ENCODE measurements at places on chromosomes 7 and 10. TPM values are rescaled to one million over a fixed set of nuclear protein-coding genes. Genes with fewer than 3 reads are reported as not detected.

Gene NKX2-3
- total RNA-seq, result not detected

Gene CLDN12
- 1.4 TPM for total RNA-seq

Gene CPA2
- not detected for total RNA-seq

Gene ACSM6
- not detected for total RNA-seq

Gene ZNF746
- total RNA-seq, result 28.4 TPM

Gene PILRA
- total RNA-seq, result 4.6 TPM

DNA sequence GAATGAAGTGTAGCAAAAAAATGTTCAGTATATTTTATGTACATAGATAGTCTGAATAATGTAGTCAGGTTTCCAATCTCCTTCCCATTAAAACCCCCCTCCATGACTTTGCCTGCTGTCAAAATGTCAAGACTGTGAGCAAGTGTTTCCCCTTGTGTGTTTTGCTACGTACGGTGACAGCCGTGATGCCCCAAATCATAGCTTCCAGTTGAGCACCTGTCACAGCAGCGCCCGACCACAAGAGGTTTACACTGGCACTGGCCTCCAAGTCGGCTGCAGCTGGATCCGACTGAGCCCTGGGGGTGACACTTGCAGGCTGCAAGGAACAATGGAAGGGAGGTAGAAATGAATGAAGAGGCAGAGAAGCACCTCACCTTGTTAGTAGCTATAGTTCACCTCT lies 62.3 kb downstream of the LAMB4 start:
- no peaks in the 10 kb centered on the region for H3K4me1 ChIP-seq
- no peaks in the 10 kb centered on the region for H3K27me3 ChIP-seq
- DNase-seq, result no peak

GRCh38 chr10:62726142-62726541 lies 78.4 kb upstream of the ADO start:
- DNase-seq, result no peak
- H3K27me3 ChIP-seq, result no peaks in the 10 kb centered on the region
- no peak overlapping the region for H3K27ac ChIP-seq
- no peak overlapping the region for H3K4me3 ChIP-seq
- no peaks in the 10 kb centered on the region for H3K36me3 ChIP-seq
- peaks cover 6% of the 10 kb centered on the region for H3K4me1 ChIP-seq

GRCh38 chr10:93139059-93139655 lies 65.5 kb downstream of the CYP26A1 start:
- DNase-seq, result no peak
- no peaks in the 10 kb centered on the region for H3K36me3 ChIP-seq
- no peaks in the 10 kb centered on the region for H3K27me3 ChIP-seq
- no peak overlapping the region for H3K4me3 ChIP-seq

DNA sequence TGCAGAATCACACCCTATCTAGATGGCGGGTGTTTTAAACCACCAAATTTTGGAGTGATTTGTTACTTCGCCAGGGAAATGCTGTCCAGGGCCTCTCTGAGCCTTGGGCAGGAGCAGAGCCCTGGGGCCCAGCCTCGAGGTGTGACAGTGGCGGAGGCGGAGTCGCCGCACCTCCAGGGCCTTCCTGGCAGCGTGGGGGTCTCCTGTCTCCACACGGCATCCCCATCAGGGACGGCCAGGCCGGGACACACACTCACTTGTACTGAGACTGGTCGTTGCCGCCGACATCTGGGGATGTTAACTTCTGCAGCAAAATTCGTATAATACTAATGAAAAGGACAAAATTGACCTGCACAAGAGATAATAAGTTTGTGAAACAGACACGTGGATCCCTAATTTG lies 110.7 kb downstream of the VIPR2 start:
- no peak overlapping the region for H3K27ac ChIP-seq
- no peak for DNase-seq
- H3K4me3 ChIP-seq, result no peak overlapping the region
- peaks cover 14% of the 10 kb centered on the region for H3K27me3 ChIP-seq
- no peaks in the 10 kb centered on the region for H3K36me3 ChIP-seq

GRCh38 chr7:76122516-76123239 lies 74.8 kb downstream of the MDH2 start:
- H3K27me3 ChIP-seq, result no peaks in the 10 kb centered on the region
- no peaks in the 10 kb centered on the region for H3K36me3 ChIP-seq
- DNase-seq, result no peak
- H3K27ac ChIP-seq, result no peak overlapping the region
- H3K4me3 ChIP-seq, result no peak overlapping the region

DNA sequence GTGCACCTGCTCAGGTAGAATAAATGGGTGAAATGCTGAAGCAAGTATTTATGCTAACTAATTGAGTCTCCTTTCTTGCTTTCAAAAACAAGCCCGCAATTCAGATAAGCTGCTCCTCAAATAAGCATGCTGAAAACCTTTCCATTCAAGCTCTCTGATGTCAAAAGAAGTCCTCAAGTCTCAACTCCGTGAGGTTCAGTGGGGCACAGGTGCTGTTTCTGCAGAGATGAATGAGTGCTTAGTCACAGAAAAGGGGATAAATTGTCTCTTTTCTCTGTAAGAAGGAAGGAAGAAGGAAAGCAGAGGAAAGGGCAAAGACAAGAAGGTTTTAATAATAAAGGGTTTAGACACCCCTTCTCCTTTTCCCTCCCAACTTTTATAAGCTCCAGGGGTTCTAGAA lies 229.8 kb upstream of the NPY start:
- no peaks in the 10 kb centered on the region for H3K4me1 ChIP-seq
- DNase-seq, result no peak
- H3K27me3 ChIP-seq, result peaks cover 4% of the 10 kb centered on the region
- H3K27ac ChIP-seq, result no peak overlapping the region

- H3K27me3 ChIP-seq, result no peaks in the 10 kb centered on the region
- DNase-seq, result no peak
- H3K27ac ChIP-seq, result no peak overlapping the region
- H3K4me3 ChIP-seq, result no peak overlapping the region
- no peaks in the 10 kb centered on the region for H3K4me1 ChIP-seq
These were observed 194.7 kb downstream of the GALNT17 start for GRCh38 chr7:71326595-71326994.

DNA sequence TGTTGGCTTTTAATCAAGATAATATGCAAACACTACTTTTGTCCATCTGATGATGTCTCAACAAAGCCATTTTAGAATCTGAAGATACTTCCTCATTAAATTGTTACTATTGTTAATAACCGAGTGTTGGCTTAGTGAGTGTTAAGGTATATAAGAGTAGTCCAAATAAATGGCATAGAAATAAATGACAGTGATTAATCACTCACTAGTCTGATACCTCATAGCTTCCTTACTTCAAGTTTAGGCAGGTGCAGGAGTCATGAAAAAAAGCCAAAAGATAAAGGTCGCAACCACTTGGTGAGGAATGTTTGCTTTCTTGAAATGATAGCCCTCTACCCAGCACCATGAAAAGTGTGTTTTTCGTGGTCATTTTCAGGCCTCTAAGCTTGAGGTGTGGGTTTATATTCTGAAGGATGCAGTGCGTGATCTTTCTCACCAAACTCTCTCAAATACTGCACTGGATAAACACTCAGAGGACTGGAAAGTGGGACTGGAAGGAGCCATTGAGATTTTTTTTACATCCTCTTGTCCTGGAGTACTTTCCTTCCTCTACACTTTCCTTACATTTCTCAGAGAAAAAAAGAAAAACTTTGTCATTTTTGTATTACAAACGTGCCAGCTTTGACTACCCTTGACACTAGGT lies 138.1 kb downstream of the KIAA1217 start:
- no peaks in the 10 kb centered on the region for H3K27me3 ChIP-seq
- no peaks in the 10 kb centered on the region for H3K36me3 ChIP-seq
- no peak overlapping the region for H3K27ac ChIP-seq
- H3K4me1 ChIP-seq, result no peaks in the 10 kb centered on the region
- DNase-seq, result no peak

DNA sequence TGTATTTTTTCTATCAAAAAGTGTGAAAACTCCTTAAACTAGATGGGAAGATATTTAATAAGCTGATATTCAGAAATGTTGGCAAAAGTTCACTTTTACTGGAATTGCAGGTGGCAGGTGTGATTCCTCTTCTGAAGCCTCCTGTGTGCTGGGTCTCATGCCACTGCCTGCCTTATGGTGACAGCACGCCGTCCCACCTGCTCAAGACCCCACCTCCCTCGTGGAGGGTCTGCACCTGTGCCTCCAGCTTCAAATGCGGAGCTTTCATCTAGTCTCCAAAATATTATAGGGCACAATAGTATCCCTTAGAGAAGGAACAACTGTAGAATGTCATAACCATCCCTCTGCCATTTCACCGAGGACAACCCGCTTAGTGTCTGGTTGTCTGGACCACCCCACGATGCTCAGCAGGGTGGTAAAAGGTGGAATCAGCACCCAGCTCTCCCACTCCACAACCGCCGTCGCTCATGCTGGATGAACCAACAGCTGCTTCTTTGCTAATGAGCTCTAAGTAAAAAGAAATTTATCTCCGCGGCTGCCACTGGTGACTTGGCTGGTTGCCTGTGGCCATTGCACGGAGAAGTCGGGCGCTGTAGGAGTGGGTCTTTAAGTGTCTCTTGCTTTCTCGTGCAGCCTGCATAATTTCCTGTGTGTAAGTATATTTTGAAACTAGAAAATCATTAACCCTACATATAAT lies 119.3 kb upstream of the TCERG1L start:
- H3K27ac ChIP-seq, result no peak overlapping the region
- H3K4me1 ChIP-seq, result no peaks in the 10 kb centered on the region
- H3K27me3 ChIP-seq, result no peaks in the 10 kb centered on the region
- H3K4me3 ChIP-seq, result no peak overlapping the region

DNA sequence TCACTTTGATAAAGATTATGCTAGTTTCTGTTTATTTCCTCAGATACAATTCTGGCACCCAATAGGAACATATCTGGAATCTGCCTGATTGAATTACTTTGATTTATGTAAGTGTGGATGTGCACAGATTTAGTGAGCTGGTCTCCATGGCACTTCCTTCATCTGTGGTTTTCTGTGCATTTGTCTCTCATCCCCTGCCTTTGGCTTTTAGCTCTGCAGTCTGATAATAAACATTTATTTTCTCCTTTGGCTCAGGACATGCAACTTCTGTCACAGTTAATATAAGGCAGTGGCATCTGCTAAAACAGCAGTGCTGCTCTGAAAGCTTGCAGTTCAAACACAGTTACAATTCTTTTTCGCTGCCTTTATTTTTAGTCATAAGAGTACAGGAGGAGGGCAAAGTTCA lies 273.7 kb upstream of the CHRM2 start:
- H3K27me3 ChIP-seq, result no peaks in the 10 kb centered on the region
- DNase-seq, result no peak
- no peaks in the 10 kb centered on the region for H3K4me1 ChIP-seq
- no peaks in the 10 kb centered on the region for H3K36me3 ChIP-seq
- H3K27ac ChIP-seq, result no peak overlapping the region

DNA sequence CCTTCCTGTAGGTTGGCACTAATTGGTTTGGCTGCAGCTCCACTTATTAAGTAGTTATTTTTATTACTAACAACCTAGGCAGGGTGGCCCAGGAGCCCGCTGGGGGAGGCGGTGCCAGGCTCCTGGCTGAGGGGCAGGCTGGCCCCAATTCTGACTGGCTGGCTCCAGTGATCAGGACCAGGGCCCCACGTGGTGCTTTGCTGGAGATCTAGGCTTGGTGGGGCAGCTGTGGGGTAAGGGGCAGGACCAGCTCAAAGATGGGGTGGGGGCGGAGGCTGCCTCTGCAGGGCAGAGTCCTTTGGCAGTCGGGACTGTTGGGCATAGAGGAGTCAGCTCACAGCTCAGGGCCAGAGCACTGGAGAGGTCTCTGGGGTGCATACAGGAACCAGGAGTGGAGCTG lies 2.4 kb downstream of the ASL start:
- H3K27me3 ChIP-seq, result no peaks in the 10 kb centered on the region
- H3K27ac ChIP-seq, result no peak overlapping the region
- H3K4me3 ChIP-seq, result no peak overlapping the region
- no peak for DNase-seq
- peaks cover 9% of the 10 kb centered on the region for H3K36me3 ChIP-seq

- no peaks in the 10 kb centered on the region for H3K36me3 ChIP-seq
- no peak for DNase-seq
- no peak overlapping the region for H3K4me3 ChIP-seq
These were observed 316.6 kb upstream of the KIAA1217 start for GRCh38 chr10:23892296-23892695.

DNA sequence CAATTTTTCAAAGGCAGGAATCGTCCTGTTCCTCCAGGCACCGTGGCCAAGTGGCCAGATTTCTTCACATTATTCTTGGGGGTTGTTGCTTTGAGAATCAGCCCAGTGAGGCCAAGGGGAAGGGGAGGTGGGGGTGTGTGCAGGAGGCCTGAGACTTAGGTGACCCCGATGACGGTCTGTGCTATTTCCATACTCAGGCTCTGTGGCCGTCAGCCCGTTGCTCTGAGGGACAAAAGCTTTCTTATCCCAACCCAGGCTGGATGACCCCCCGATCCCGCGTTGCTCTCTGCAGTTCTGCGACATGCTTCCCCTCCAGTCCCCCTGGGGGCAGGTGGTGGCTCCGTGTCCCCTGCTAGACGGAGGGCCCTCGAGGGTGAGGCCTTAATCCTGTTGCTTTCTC lies 14.2 kb downstream of the DOCK1 start:
- no peak overlapping the region for H3K4me3 ChIP-seq
- no peaks in the 10 kb centered on the region for H3K36me3 ChIP-seq
- no peaks in the 10 kb centered on the region for H3K4me1 ChIP-seq
- no peak overlapping the region for H3K27ac ChIP-seq

GRCh38 chr7:67738958-67739357 lies 742.3 kb downstream of the TYW1 start:
- no peaks in the 10 kb centered on the region for H3K4me1 ChIP-seq
- H3K27me3 ChIP-seq, result no peaks in the 10 kb centered on the region
- no peak overlapping the region for H3K27ac ChIP-seq
- no peak overlapping the region for H3K4me3 ChIP-seq
- no peaks in the 10 kb centered on the region for H3K36me3 ChIP-seq

DNA sequence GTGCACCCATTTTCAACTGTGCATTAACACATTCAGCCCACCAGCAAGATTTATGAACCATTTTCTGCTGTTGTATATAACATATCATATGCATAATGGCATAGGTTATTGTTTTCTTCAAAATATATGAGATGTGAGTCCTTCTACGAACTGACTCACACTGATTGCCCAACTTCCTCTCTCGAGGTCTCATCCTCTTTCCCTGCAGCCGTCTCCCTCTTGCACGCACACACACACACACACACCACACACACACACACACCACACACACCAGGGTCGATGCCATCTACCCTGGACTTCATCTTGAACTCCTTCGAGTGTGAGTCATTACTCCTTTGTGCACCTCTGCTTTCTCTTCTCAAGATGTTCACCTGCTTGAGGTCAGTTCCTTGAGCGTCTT lies 36.7 kb downstream of the EGFR start:
- DNase-seq, result no peak
- no peaks in the 10 kb centered on the region for H3K27me3 ChIP-seq
- no peak overlapping the region for H3K27ac ChIP-seq
- no peaks in the 10 kb centered on the region for H3K36me3 ChIP-seq
- H3K4me3 ChIP-seq, result no peak overlapping the region

GRCh38 chr10:60185421-60185820 lies 204.3 kb downstream of the ANK3 start:
- H3K27me3 ChIP-seq, result no peaks in the 10 kb centered on the region
- H3K27ac ChIP-seq, result no peak overlapping the region

DNA sequence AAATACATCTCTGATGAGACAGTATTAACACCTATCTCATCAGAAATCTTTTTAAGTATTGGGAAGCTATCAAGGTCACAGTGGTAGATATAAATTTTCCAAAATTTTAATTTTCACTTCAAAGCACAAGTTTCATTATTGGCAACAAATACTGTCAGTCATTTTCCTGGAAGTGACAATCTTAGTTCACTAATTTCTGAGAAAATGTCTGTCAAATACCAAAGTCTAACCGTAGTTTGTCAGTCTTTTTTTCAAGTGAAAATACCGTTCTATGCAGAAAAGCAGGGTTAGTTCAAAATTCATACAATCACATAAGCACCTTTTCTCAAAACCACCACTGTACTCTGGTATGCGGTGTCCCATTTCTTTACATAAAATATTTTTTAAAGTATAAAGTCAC lies 40.4 kb downstream of the CACUL1 start:
- peaks cover 6% of the 10 kb centered on the region for H3K36me3 ChIP-seq
- no peaks in the 10 kb centered on the region for H3K4me1 ChIP-seq
- DNase-seq, result no peak
- H3K27me3 ChIP-seq, result no peaks in the 10 kb centered on the region
- H3K4me3 ChIP-seq, result no peak overlapping the region

All from CD4-positive, alpha-beta T cell (primary cell).